8988T (cell line): ENCODE measurements at places on chromosomes 3 and 15.
A peak's percentile ranks its signal among the peaks of the same experiment; 100 is the strongest.

GRCh38 chr15:26893351-26894065, 26.6 kb downstream of the GABRA5 start:
- DNase-seq: no peak

GRCh38 chr3:129662191-129662608, 55.7 kb upstream of the PLXND1 start:
- no peak for DNase-seq

- DNase-seq: peak; percentile 11
Measured at GRCh38 chr3:26712211-26713026, 89.8 kb downstream of the LRRC3B start.

DNA sequence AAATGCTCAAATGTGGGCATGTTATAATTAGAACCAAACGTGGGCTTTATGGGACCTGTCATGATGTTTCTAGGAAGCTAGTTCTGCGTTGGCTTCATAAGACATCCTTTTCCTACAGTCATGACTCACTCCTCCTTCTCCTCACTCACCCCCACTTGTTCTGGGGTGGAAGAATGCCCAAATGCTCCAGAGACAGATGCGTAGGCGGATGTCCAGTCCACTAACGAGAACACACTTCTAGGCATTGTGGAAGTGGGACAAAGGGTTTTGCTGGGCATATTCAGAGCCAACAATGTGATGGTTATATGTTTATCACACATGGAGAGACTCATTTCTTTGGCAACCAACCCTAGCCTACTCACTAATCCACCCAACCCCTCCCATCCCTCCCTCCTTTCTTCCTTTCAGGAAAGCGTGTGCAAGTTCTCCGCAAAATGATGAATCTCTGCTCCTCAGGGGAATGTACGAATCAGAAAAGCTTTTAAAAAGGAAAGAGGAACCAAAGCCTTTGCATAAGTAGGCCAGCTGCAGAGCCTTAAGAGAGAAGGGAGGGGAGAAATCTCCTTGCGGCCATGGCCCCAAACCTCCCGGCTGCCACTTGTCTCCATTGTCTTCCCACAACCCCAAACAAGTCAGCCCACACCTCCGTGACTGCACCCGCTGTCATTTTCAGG, 123.0 kb upstream of the SPRED1 start:
- no peak for DNase-seq

GRCh38 chr3:1346386-1346785, 253.6 kb downstream of the CNTN6 start:
- no peak for DNase-seq

DNA sequence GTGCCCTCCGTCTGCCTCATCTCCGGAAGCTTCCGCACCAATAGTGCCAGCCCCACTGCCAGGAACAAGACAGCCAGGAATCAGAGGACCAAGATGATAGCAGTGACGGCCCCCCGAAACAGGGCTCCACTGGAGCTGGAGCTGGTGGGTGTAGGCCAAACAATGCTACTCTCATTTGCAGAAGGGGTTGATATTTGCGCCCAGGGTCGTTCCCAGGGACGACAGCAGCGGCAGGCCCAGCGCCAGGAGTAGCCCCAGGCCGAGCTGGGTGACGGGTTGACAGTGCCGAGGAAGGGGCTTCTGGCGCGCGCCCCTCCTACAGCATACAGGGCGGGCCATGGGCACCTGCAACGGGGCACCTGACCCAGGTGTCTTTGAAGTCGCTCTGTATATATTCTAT, 301.4 kb downstream of the CNTN6 start:
- no peak for DNase-seq

DNA sequence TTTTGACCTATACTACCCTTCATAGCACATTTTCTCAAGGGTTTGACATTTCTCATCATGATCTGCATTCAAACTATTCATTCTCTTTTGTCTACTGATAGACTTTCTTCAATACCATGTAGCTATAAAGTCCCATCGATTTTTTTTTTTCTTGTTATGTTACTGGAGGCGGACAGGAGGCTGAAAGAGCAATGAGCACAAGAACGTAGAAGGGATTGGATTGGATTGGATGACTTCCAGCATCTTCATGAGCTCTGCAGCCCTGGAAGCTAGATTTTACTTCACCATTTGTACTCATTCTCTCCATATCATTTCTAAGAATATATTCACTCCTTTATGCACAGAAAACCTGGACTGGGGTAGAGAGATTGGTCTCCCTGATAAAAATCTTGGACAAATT, 43.2 kb downstream of the DUT start:
- no peak for DNase-seq

GRCh38 chr3:14616606-14617507, 34.7 kb upstream of the CCDC174 start:
- no peak for DNase-seq

- no peak for DNase-seq
Measured at GRCh38 chr15:91867581-91868026, 14.1 kb downstream of the SLCO3A1 start.

GRCh38 chr15:43406808-43407207, 35.9 kb downstream of the TUBGCP4 start:
- no peak for DNase-seq

- no peak for DNase-seq
Measured at GRCh38 chr15:101530224-101530958, 40.9 kb upstream of the PCSK6 start.

- peak; percentile 28 for DNase-seq
Measured at GRCh38 chr15:69161079-69161877, 843 bp downstream of the GLCE start.

- no peak for DNase-seq
Measured at GRCh38 chr3:40229963-40230362, 79.5 kb upstream of the EIF1B start.

DNA sequence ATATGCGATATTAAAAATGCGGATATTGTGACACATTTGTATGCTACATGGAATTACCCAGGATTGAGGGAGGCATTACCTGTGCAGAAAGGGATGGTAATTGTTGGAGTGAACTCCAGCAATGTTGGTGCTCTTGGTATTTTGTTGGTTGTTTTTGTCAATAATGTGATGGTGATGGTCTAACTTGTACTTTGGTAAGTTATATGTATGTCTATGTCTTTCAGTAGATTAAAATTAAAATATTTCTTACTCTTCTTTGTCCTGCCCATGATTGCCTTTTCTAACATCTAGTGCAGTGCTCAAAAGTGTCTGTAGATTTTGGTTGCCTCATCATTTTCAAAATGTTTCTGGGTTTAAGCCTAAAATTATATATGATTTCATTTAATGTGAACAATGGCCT, 192.7 kb downstream of the ROBO2 start:
- DNase-seq: no peak

GRCh38 chr15:81882504-81882903, 163.3 kb downstream of the MEX3B start:
- no peak for DNase-seq

DNA sequence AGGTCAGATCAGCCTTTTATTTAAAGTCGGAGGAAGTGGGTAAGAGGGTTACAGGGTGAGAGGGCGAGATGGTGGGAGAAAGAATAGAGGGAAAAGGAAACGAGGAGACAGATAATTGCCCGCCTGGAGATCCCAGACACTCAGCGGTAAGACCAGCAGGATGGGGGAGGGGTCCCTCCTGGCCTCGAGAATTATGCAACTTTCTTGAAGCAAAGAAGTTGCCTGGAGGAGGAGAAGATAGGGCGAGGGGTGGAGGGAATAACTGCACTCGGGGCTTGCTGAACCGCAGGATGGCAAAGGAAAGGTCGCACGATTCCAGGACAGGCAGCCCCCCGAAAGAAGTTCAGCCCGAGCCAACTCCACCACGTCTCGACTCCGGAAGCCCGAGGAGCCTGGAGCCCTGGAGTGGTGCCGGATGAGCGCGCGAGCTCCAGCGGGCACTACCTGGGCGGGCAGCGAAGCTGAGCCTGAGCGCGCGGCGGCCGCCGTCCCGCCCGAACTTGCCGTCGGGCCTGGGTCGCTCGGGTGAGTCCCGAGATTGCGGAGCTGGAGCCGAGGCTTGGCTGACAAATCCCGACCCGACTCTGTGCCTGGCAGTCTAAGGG, 402 bp downstream of the WWTR1 start:
- peak; percentile 27 for DNase-seq
